CD8-positive, alpha-beta memory T cell (primary cell): ENCODE measurements at places on chromosomes 2 and 18. TPM values are rescaled to one million over a fixed set of nuclear protein-coding genes. Genes with fewer than 3 reads are reported as not detected.

SLC8A1 gene
- 0.22 TPM for total RNA-seq

GRCh38 chr2:239290618-239291474 is 110.0 kb downstream of the HDAC4 start:
- no peaks in the 10 kb centered on the region for H3K27me3 ChIP-seq
- H3K4me3 ChIP-seq = no peak overlapping the region
- H3K27ac ChIP-seq = no peak overlapping the region
- DNase-seq = no peak
- no peaks in the 10 kb centered on the region for H3K36me3 ChIP-seq
- peaks cover 79% of the 10 kb centered on the region for H3K4me1 ChIP-seq

- DNase-seq = no peak
- peaks cover 42% of the 10 kb centered on the region for H3K4me1 ChIP-seq
- H3K36me3 ChIP-seq = no peaks in the 10 kb centered on the region
- H3K27me3 ChIP-seq = no peaks in the 10 kb centered on the region
- no peak overlapping the region for H3K27ac ChIP-seq
Measured at GRCh38 chr2:84942964-84943421, 28.0 kb upstream of the KCMF1 start.

NXPH2 gene
- total RNA-seq = not detected

GRCh38 chr18:12279781-12280531 is 25.8 kb downstream of the CIDEA start:
- H3K4me3 ChIP-seq = no peak overlapping the region
- DNase-seq = no peak
- no peak overlapping the region for H3K27ac ChIP-seq
- H3K36me3 ChIP-seq = no peaks in the 10 kb centered on the region
- H3K4me1 ChIP-seq = no peaks in the 10 kb centered on the region
- no peaks in the 10 kb centered on the region for H3K27me3 ChIP-seq

MATN3 gene
- not detected for total RNA-seq

DNA sequence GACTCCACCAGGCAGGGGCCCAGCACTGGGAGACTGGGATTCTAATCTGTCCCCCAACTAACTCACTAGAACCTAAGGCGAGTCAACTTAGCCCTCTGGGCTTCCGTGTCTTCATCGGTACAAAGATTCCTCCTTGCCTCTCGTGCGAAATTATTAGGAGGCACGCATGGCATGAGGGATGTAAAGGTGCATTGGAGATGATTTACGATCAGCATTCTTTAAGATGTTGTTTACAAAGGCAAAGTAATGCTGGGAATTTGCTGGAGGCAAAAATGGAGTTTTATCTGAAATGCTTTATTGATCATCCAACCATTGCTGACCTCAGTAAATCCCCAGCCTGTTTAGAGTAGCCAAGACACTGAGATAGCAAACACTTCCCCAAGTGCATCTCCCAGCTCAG is 171.8 kb upstream of the KLHL29 start:
- no peak for DNase-seq
- no peak overlapping the region for H3K27ac ChIP-seq
- no peaks in the 10 kb centered on the region for H3K4me1 ChIP-seq
- H3K4me3 ChIP-seq = no peak overlapping the region
- H3K27me3 ChIP-seq = no peaks in the 10 kb centered on the region

GRCh38 chr18:37450434-37451132 is 115.0 kb downstream of the CELF4 start:
- no peak overlapping the region for H3K27ac ChIP-seq
- DNase-seq = no peak
- H3K4me1 ChIP-seq = no peaks in the 10 kb centered on the region

RBM43 gene
- 3.4 TPM for total RNA-seq
